ENCODE measurements at places on chromosomes 1 and 21.

DNA sequence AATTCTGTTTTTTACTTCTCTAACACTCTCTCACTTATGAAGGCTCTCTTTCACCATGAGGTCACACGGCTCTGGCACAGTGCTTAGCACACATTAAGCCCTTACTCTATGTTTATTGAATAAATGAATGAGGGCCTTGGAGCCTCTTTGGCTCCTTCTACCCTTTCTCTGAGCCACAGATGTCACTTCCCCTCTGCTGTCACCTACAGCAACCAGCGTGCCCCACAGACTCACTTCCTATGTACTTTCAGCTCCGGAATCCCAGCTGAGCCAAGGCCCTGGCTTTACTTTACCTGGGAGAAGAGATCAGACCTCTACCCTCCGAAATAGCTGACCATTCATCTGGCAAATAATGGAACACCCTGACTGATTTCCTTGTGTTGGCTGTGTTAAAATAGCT, 53.7 kb upstream of the HMCN1 start:
- DNase-seq: no peak

DNA sequence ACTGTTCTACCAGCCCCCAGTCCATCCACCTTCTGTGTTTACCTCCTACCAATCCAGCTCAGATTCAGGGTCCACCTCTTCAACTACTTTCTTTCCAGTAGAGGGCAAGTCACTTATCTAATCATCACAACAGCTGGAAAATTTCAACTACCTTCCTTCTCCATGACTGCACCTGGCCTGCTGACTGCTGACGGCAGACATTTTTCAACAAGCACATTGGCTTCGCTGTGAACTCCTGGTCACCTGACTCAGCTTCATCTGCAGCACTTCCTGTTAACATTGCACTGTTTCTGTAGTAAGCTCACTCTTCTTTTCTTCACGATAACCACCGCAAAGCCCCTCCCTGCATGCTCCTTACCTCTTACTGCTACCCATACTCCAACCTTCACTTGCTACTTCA, 405.7 kb downstream of the NTNG1 start:
- DNase-seq: no peak

DNA sequence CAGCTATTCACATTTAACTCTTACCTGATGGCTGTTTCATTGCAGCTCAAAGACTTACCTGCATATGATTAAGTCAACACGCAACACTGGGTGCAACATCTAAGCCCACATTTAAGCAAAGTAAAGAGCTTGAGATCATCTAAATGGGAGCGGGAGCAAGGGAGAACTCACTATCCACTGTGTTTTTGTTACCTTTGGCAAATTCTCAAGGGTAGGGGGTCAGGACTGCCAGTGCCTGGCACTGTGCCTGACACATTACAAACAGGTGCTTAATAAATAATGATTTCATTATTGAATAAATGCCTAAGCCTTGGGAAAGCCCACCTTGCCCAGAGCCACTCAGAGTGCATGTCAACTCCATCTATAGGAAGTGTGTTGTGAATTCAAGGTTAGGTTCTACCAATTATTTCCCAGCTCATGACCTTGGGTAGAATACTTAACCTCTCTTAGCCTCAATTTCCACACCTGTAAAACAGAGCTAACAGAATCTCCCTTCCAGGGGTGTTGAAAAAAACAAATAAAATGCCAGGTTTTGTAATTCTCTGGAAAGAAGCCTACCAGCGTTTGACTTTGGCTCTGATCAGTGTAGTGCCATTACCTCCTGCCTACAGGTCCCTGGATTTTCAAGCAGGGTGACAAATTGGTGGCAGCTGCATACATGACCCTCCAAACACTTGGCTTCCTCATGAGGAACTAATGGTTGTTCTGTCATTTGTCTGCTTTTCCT, 109.7 kb downstream of the TGFBR3 start:
- DNase-seq: no peak

DNA sequence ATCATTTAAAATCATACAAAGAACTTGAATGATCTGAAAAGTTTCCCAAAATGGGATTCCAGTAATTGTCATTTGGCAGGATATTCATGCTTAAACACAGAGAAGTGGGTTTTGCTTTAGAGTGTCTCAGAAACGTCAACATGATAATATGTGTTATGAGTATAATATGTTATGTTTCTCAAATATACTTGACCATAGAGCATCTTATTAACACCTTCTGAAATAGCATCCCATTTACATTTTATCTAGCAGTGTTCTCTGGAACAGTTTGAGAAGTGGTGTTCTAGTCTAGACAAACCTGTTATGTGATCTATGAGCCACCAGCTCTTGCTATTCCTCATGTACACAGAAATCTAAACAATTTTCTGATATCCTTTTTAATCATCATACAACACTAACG, 588.8 kb upstream of the PBX1 start:
- DNase-seq: no peak

DNA sequence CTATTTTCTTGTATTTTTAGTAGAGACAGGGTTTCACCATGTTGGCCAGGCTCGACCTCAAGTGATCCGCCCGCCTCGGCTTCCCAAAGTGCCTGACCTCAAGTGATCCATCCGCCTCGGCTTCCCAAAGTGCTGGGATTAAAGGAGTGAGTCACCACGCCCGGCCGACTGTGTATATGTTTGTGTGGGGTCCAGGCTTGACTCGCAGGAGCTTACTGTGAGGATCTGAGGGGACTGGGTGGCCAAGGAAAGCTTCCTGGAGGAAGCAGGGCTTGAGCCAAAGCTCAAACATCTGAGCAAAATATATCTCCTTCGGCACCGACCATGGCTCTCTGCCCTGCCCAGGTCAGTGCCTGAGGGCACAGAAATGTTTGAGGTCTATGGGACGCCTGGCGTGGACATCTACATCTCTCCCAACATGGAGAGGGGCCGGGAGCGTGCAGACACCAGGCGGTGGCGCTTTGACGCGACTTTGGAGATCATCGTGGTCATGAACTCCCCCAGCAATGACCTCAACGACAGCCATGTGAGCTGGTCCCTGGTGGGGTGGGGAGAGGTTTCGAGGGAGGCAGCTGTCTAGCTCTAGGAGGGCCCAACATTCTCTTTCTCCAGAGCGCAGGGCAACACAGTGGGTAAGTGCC, 10.5 kb downstream of the PADI3 start:
- DNase-seq: no peak

DNA sequence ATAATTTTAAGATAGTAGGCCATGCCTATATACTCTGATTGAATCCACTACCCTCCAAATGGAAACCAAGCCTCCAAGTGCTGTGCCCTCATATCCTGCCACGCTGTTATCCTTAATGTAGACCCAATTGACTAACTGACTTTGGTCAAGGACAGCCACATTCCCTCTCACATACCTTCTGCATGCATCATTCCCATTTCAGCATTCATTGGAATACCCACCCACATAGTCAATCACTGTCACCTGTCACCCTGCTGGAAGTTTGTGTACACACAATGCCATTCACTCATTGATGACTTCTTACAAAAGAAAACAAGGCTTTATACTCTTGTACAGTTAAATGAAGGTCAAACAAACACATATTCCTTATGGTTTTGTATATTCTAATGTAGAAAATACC, 221.1 kb upstream of the PBX1 start:
- no peak for DNase-seq

DNA sequence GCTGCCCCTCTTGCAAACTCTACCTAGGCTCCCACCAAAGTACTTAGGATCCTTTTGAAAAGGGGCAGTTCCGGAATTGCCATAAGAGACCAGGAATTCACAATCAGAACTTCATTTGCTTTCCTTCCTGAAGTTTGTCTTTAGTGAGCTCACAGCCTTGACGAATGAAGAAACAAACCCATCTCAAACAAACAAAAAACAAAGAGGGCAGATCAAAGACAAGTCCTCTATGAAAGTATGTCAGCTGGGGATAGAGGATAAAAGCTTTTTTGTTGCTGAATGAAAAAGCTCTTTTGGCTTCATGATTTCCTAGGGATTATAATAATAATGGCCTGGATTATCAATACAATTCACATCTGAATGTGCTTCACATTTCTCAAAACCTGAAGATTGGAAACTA, 357.9 kb upstream of the DUSP10 start:
- DNase-seq: no peak

GRCh38 chr1:109243860-109244552, 5.3 kb upstream of the CELSR2 start:
- DNase-seq: no peak

DNA sequence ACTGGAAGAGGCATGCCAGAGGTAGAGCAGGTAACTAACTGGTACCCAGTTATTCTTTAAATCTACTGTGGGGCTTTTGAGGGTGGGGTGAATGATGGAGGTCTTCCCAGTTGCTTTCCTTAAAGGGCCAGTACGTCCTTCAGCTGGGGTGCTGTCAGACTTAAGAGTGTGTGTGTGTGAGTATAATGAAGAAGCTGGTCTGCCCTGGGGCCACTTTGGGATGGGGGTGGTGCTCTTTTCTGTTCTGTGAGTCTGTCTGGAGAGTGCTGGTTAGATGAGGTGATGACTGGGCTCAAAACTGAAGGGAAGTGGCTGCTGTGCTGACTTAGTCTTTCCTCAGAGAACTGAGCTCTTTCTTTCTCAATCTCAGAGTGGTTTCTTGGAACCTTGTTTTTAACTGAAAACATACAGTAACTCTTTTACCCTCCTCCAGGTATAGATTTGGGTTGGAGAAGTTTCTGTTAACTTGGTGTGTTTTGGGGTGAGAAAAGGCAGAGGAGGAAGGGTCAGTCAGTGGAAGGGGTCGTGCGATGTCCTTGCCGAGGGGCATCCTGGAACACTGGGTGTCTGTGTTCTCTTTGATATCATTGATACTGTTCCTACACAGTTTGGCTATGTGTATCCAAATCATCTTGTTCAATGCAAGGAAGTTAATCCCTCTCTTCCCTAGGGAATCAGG, 746 bp downstream of the MACF1 start:
- no peak for DNase-seq

GRCh38 chr1:162134646-162135045, 65.2 kb downstream of the NOS1AP start:
- no peak for DNase-seq

- no peak for DNase-seq
These were observed 152.8 kb downstream of the PPP1R12B start for GRCh38 chr1:202501281-202501680.
